ENCODE measurements at places on chromosomes 11 and 22.

GRCh38 chr22:46070215-46070802 is 80.0 kb upstream of the PPARA start:
- DNase-seq: no peak

DNA sequence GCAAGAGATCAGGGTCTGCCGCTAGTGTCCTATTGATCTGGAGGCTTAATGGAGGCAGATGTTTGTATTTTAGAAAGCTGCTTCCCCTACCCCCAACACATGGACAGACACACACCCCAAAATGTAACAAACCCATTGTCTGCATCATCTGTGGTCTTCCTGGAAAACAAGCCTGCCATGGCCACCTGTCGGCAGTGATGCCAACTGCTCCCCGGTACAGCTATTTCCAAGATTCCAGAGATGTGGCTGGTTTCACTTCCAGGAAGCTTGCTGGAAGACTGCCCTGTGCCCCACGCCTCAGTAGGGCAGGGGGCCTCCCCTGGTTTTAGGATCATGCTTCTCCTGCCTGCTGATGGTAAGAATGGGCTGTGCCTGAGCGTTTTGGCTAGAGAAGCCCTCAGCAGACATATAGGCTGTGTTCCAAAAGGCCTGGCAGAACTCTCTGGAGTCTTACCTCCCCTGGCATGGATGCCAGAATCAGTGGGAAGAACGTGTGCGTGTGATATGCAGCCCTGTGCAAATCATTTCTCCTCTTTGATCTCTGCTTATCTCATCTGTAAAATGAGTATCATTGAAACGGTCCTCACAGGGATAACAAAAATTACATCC is 108.6 kb downstream of the FBXO7 start:
- DNase-seq: no peak

DNA sequence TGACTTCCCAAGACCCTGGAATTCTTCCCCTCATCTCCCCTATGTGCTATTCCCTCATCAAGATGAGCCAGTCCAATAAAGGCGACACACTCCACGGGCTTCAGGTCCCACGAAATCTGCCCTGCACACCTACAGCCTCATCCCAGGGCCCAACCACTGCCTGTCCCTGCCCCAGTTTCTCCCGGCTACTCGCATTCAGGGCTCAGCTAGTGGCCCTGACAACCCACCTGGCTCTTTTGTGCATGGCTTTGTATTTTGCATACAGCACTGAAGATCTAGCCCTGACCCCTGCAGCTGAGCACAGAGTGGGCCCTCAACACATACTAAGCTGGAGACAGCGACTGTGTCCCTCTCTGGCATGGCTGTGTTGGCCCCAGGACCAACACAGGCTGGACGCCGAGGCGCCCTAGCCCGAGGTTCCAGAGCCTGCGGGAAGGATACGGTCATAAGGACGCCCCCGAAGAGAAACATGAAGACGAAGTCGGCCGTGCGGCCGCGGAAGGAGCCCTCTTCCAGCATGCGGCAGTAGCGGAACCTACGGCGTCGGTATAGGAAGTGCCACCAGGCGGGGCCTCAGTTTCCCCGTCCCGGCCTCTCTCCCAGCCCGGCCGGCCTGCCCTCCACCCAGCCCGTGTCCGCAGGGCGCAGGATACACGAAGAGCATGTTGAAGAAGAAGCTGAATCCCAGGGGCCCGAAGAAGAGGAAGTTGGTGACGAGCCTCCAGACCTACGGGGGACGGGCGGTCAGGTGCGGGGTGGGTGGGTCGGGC is 710 bp downstream of the DERL3 start:
- DNase-seq: peak; percentile 10

DNA sequence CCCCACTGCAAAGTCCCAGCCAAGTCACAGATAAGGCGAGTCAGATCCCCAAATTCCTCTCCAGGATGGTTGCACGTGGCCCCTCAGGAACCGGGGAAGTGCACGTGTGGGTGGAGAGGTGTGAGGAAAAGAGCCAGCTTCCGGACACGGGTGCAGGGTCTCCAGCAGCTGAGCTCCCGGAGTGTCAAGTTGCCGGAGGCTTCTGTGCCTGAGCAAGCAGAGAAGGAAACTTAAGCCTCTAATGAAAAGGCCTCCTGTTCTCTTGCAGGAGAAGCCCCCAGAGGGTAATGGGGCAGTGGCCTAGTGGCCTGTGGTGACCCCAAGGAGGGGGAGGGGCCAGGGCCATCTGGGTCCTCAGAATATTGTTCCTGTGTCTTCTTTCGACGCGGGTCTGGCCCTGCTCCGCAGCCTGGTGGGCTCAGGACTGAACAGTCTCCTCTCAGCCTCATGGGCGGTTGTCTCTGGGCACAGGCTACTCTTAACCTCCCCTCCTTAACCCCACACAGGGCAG is 147.9 kb downstream of the FEZ1 start:
- DNase-seq: no peak

DNA sequence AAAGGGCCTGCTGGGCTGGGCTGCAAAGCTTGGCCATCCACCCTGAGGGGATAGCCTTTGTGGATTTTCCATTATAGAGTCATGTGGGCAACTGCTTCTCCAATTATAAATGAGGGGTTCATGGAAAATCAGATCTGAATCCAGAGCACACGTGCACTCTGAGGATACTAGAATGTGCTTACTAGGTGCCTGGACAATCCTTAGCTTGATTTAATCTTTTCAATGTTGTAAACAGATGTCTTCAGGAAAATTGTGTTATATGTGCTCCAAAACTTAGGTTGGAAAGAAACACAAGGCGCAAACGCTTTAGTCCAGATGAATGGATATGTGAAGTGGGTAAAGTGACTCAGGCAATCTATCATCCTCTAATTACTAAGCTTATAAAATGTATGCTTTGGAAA is 92.0 kb downstream of the SLC17A6 start:
- DNase-seq: no peak

GRCh38 chr22:44004104-44004460 is 20.0 kb upstream of the PARVB start:
- no peak for DNase-seq

DNA sequence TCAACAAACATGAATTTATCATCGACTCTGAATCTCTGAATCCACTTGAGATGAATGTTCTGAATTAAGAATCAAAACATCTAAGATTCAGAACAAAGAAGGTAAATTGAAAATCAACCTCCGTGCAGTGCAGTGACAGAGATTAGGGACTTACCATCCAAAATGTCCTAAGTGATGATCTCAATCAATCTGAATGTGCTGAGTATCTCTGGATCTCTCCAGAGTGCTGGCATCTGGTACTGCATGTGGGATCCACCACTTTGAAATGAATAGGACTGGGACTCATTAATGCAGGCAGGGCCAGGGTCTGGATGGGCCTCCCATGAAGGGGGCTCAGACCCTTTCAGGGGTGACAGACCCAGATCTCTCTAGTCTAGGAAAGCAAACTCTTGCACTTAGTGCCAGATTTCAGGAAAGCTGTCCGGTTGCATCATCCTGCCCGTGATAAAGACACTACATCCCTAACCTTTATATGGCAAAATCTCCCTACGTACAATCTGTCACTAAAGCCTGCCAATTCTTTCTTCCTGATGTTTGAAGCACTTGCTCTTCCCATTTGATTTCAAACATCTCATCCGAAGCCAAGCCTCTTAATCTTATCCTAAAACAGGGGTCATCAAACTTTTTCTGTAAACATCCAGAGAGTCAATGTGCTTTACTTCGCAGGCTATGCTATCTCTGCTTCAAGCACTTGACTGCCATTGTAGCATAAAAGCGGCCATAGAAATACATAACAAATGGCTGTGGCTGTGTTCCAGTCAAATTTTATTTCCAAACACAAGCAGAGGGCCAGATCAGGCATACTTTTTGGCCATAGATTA is 263.3 kb downstream of the LARGE1 start:
- peak; percentile 20 for DNase-seq
